HS-27A (cell line): ENCODE measurements at places on chromosomes 16 and 17.

DNA sequence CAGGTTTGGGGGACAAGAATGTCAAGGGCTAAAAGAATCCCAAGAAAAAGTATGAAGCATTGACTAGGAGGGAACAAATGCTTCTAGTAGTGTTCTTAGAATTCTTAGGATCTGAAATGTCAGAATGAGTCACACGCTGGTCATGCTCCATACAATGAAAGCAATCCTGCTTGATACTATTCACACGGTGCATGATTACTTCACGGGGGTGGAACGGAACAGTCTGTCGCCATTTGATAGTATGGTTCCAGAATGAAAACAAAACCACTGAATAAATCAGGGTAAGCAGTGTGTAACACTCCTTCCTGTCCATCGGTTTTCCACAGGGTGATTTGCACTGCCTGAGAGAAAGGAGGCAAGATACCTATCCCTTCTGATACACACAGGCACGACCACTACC, 22.9 kb upstream of the YWHAE start:
- DNase-seq = peak; percentile 62

- DNase-seq = no peak
Observed at GRCh38 chr16:4315186-4316107, at the start of gene GLIS2. Gene GLIS2, plus strand, starts transcription at chr16:4316067. Its CDS starts 16,214 bp downstream, at chr16:4332281.

GRCh38 chr17:64180089-64181073, 50.4 kb upstream of the ERN1 start:
- DNase-seq = no peak

GRCh38 chr16:67087803-67088202, 21.9 kb upstream of the PHAF1 start:
- no peak for DNase-seq
